Stimulated activated CD4-positive, alpha-beta T cell treated with anti-CD3 and anti-CD28 coated beads, Interleukin-12 subunit alpha, Interleukin-12 subunit beta, amount 100 ng/mL, for 24 hours (primary cell): ENCODE measurements at places on chromosomes 12 and 14.
A peak's percentile ranks its signal among the peaks of the same experiment; 100 is the strongest.

DNA sequence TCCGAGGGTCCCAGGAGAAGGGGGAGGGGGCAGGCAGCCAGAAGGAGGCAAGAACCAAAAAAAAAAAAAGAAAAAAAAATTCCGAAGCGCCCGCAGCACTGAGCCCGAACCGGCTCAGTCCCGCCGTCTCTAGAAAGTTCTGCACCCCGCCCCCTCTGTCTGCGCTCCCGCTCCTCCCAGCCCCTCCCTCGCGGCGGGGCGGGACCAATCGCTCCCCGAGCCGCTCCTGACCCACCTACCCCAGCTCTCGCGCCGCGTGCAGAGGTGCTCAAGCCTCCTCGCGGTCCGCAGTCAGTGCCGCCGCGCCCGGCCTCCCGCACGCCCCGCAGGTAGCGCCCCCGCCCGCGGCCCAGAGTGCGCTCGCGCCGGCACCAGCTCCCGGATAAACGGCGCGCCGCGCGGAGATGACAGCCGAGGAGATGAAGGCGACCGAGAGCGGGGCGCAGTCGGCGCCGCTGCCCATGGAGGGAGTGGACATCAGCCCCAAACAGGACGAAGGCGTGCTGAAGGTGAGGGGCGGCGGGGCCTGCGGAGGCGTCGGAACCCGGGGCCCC is at the start of gene FKBP4:
Gene FKBP4, plus strand, starts transcription at position 235 of the 554 bp plus-strand sequence. Its CDS starts 170 bp downstream, at position 405.
- peak; percentile 79 for DNase-seq

GRCh38 chr14:65222440-65222858 is 120.1 kb upstream of the MAX start:
- DNase-seq, result peak; percentile 33

GRCh38 chr12:93712200-93712599 is 35.0 kb downstream of the CRADD start:
- no peak for DNase-seq

DNA sequence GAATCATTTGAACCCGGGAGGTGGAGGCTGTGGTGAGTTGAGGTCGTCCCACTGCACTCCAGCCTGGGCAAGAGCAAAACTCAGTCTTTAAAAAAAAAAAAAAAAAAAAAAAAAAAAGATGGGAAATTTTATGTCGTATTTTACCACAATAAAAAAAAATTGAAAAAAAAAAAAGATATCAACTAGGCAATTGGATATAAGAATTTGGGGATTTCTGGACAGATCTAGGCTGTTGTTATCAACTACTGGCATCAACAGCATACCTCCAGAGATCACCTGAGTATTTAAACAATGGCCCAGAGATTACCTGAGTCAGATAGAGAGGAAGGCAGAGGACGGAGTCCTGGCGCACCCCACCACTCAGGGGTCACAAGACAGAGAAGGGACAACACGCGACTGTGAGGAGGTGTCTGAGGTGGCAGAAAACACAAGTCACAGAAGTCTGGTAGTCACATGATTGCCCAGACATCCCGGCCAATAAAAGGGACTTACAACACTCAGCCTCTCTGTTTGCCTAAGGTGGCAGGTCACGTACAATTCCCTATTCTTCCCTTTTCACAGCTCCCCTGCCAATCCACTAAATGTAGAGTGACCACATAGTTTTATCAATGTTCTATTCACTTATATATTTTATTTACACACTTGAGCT is 1.8 kb downstream of the SPRING1 start:
- DNase-seq, result no peak

- DNase-seq, result no peak
Observed at GRCh38 chr12:68521321-68521839, 89.3 kb upstream of the RAP1B start.

DNA sequence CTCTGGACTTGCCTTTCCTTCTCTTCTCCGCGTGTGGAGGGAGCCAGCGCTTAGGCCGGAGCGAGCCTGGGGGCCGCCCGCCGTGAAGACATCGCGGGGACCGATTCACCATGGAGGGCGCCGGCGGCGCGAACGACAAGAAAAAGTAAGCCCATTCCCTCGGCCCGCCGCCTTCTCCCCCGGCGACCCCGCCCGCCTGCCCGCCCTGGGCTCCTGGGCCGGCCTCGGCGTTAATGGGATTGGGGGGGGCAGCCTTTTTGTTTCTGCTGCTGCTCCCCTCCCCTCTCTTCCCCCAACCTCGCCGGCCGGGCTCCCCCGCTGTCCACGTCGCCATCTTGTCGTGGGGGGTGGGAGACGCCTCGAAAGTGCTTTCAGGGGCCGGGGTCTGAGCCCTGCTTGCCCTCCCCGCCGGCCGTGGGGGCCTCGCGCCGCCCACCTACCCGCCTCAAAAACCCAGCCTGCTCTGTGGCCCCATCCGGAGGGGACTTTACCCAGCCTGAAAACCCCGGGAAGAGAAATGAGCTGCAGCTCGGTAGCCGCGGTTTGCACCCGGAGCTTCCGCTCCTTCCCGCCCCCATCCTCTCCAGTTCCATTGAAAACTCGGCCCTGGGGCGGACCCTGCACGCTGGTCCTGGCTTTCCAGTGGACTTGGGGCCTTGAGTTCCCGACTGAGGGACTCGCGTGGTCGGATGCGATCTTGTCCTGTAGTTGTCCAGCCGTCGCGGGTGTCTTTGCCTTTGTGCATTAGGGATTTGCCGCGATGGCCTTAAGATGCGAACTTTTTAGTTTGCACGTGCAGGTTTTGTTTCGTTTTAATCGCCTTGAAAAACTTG is 598 bp downstream of the HIF1A start:
- peak; percentile 33 for DNase-seq

DNA sequence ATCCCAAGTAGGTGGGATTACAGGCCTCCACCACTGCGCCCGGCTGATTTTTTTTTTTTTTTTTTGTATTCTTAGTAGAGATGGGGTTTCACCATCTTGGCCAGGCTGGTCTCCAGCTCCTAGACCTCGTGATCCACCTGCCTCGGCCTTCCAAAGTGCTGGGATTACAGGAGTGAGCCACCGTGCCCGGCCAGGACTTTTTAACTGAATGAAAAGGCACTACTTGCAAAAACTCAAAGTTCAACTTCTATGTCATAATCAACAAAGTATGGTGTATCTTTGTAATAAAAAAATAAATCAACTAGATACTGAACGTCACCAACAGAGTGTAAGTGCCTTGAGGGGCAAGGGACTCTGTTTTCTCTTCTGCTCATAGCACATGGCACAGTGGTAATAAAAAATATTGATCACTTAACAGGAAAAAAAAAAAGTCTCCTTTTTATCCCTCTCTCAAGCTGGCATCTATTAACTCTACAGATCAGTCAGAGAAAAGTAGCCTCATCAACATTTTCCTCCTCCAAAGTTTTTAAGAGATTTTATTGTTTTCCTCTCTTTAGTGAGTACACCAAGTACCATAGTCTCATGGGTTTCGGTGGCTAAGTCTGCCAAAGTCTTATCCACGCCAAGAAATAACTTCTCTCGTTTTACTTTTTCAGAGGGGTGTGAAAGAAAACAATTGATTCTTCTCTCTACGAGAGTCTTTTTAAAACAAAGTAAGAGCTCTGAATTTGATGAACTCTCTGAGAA is 10.6 kb upstream of the FOXN3 start:
- no peak for DNase-seq

GRCh38 chr12:132514216-132514820 is 24.4 kb downstream of the FBRSL1 start:
- no peak for DNase-seq

DNA sequence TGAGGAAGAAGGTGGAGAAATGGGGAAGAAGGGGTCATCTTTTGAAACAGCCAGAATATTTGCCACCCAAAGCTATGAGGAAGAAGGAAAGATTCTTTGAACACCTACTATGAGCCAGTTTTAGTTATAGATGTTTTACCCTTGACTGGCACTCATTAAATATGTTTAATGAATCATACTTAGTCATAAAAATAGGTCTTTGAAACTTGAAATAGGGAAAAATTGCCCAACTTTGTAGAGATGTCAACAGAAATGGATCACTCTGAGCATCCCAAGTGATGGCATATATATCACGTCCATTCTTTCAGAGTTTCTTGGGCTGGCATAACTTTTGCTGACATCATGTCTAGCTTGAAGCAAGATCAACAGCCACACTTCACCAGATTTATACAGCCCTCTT is 263.5 kb downstream of the RPAP3 start:
- DNase-seq, result no peak

DNA sequence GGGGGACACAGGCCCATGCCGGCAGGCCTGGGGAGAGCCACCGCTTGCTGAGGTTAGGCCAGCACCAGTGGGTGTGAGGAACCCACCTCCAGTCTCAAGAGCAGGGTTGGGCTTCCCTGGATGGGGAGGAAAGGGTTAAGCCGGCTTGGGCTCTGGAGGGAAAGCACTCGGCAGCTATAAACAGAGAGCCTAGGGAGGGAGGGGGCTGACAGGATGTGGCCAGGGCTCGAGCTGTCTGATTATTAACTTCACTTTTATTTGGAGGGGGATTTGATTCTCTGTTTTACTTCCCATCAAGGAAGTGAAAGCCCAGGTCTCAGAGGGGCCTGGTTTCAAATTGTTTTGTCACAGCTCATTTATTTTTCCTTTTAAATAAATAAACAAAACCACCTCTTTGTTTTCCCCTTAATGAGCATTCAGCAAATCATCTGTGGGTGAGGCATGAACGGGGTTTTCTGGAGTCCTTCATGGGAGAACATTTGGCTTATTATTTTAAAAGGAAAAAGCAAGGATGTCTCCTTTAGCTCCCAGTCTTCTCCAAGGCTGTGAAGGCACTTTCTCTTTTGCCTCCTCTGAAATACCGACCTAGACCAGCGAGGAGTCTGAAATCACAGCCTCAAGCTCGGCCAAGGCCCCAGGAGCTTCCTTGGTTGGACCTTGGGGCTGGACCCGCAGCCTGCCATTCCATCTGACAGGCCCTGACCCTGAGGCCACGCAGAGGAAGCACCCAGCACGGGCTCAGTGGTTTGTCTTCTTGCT is 21.9 kb upstream of the ZFP36L1 start:
- no peak for DNase-seq

GRCh38 chr12:5756338-5756842 is 188.7 kb downstream of the ANO2 start:
- DNase-seq, result no peak
